ENCODE measurements at places on chromosomes 11 and 22.
A peak's percentile ranks its signal among the peaks of the same experiment; 100 is the strongest.

GRCh38 chr11:70669871-70670675, 271.7 kb downstream of the CTTN start:
- DNase-seq: no peak

DNA sequence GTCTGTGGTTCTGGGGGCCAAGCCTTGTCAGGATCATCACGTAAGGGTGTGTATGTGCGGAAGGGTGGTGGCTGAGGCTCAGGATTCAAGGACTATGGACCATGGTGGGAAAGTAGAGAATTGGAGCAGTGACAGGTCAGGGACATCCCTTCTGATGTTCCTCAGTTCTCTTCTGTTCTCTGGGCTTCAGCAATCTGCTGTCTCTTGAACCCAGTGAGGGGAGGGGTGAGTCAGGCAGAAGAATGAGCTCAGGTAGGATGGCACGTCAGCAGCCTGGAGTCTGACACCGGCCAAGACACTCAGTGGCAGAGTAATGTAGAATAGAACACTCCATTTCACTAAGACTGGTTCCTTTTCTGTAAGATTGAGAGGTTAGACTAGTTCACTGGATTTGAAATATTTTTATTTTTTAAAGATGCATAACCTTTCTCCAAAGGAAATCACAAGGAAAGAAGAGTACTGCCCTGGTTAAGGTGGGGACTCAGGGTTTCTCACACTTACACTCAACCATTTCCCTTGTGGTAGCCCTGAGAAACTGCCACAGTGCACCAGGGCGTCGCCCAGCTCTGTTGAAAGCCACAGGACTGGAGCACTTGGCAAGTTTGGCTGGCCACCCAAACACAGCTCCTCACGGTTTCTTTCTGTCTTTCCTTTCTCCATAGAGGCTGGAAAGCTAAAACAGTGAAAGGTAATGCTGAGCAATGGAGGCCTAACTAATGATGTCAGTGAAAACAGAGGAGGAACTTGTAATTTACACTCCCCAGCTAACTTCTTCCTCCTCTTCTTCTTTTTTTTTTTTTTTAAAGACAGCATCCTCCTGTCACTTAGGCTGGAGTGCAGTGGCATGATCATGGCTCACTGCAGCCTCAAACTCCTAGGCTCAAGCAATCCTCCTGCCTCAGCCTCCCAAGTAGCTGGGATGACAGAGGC, 23.1 kb upstream of the MICAL2 start:
- DNase-seq: peak; percentile 90

DNA sequence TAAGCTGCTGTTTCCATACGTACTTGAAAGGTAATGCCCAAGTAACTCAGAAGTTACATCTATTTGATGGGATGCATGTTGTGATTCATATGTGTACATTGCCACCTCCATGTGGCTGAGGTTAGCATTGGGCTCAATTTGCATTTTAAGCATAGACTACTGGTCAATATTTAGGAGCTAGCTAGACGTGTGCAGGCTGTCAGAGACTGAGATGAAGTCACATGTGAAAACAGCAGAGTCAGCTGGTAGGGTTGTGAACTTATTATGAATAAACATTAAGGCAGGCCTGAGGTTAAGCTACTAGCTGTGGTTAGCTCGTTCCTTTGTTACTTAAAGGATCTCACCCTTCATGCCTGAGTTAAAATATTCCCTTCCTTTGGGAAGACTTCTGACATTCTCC, 114.5 kb upstream of the MTNR1B start:
- DNase-seq: peak; percentile 9

- no peak for DNase-seq
These were observed 127.3 kb downstream of the MORC2 start for GRCh38 chr22:30841273-30841672.

- no peak for DNase-seq
These were observed 908.6 kb downstream of the NTM start for GRCh38 chr11:132278801-132279574.

DNA sequence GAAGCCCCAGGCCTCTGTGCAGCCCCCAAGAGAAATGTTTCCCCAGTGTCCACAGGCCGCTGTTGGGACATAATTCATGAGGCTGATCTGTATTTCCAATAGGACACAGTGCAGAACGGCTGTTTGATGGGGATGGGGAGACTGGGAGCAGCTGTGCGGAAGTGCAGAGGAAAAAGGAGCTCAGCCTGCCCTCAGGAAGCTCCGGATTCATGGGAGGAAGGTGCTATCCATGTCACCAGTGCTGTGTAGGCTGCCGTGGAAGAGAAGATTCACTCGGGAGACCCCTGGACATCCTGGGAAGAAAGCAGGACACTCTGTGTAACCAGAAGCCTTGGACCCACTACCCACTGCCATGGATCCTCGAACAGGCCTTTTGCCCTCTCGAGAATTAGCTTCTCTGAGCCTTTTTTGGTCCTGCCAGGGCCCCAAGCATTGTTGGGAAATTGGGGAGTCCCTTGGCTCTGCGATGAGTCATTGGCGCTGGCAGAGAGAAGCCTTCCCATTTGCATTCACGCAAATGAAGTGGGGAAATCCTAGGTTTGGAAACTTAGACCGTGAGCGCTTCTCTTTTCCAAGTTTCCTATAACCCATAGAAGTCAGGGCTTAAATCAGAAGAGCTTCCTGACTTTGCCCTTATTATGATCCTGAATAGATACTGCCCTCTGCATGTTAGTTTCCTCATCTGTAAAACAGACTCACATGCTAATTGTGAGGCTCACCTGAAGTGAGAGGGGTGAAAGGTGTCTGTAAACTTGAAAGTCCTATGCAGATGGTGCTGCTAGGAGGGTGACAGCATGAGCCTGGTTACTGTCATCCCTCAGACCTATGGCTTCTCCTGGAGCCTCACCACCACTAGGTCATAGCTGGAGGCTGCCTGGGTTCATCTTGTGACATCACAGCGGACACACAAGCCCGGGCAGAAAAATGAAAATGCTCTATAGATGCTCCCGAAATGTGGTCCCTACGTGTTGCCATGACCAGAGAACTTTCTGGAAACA, 229.2 kb upstream of the B3GAT1 start:
- DNase-seq: no peak

- no peak for DNase-seq
These were observed 22.8 kb downstream of the PIM3 start for GRCh38 chr22:49983148-49984042.

DNA sequence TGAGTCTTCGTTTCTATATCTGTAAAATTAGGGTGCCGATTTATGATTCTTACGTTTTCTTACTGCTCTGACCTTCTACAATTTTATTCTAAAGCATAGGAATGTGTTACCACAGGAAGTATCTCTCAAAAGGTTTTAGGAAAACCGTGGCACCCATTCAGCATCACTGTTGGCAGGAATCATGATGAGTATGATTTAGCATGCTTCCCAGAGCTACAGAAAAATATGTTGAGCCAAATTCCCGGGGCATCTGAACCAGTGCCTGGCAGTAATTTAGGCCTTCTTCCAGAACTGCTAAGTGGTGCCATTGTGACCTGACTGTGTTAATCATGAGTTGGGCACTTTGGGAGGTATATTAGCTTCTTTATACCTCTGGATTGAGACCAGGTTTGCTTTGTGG, 605.0 kb upstream of the RAG2 start:
- no peak for DNase-seq

DNA sequence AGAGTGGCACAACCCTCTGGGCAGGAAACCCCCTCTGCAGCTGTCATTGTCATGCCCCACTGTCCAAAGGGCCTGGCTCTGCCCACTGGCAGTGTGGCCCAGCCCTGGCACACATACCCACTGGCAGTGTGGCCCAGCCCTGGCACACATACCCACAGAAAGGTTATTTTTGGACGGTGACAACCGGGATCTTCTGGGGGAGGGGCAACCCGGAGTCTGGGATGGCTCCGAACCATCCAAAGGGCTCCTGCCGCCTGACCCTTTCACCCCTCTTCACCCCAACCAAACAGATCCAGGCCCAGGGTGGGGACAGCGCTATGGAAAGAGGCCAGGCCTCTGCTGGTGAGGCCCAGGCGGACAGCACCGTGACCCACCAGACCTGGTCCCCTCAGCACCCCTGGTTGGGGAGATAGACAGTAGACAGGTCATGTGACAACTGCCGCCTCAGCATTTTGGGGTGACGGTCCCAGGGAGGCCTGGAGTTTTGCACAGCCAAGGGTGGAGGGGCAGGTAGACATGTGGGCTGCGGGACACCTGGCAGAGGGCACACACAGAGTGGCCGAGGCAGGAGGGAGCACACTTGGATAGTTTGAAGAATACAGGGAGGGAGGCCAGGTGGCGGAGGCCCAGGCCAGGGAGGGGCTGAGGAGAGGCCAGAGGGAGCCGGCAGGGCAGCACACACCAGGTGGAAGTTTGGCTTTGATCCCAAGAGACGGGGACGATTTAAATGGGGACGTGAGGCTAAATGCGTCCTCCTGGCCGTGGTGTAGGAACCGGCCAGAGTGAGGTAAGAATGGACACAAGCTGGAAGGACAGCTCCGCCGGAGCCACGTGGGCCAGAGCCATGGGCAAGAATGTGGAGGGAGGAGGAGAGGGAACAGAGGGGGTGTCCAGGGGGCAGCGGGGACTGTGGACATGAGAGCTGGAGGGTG, 2.9 kb downstream of the MAPK12 start:
- no peak for DNase-seq

GRCh38 chr22:22002526-22003055, 20.0 kb upstream of the TOP3B start:
- DNase-seq: no peak

- no peak for DNase-seq
These were observed 942.5 kb downstream of the JRKL start for GRCh38 chr11:97332271-97332670.

DNA sequence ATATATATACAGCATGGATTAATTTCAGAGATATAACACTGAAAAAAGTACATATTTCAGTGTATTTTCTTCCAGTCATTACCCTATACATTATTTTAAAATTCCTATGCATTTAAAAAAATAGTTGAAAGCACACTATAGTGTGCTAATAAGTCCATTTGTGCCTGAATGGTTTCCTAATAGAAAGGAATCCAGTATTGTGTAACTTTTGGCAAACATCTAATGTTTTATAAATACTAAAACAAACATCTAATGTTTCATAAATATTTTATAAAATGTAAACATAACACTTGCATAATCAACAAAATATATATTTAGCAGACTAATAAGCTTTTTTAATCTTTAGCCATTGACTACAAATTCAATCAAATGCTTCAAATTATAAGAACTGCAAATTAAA, 126.6 kb upstream of the FIBIN start:
- no peak for DNase-seq

GRCh38 chr11:103709371-103709770, 327.1 kb upstream of the DDI1 start:
- DNase-seq: no peak
